ENCODE measurements at places on chromosomes 1 and 21.

- DNase-seq, result no peak
Observed at GRCh38 chr1:54926970-54927369, 40.0 kb upstream of the DHCR24 start.

DNA sequence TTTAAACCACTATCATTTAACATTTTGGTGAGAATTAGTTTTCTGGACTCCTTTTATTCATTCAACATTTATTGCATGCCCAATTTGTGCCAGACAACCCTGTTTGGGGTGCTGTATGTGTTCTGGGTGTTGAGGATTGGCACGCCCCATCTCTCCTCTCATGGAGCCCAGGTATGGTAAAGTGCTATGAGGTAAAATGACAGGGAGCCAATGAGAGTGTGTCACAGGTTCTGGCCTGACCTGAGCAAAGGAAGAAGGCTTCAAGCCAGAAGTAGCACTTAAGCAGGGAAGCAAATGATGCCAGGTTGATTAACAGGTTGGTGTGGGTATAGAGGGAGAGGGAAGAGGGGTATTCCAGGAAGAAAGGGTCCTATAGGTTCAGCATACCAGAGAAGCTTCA is 21.1 kb upstream of the SLC22A15 start:
- no peak for DNase-seq

GRCh38 chr1:46480959-46481646 is 8.5 kb upstream of the DMBX1 start:
- DNase-seq, result no peak

DNA sequence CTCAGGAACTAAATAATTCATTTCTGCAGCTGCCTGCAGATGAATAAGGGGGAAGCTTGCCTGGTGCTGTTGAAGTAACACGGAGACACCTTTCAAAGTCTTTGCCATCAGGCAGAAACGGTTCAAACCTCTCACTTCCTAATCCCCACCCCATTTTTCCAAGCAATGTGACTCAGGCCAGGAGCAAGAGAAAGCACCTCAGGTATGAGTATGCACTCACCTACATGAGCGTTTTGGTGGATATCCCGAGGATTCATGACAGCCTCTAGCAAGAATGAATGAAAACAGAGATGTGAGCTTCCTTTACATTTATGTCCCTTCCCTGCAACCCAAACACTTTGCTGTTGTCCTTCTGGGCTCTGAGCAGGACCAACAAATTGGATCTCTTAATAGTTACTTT is 63.4 kb upstream of the LAX1 start:
- peak; percentile 58 for DNase-seq

GRCh38 chr1:1073743-1074587 is at the start of gene RNF223:
Gene RNF223 (minus strand): TSS chr1:1074306. CDS start chr1:1072566, 1,740 bp downstream.
- DNase-seq, result peak; percentile 75

DNA sequence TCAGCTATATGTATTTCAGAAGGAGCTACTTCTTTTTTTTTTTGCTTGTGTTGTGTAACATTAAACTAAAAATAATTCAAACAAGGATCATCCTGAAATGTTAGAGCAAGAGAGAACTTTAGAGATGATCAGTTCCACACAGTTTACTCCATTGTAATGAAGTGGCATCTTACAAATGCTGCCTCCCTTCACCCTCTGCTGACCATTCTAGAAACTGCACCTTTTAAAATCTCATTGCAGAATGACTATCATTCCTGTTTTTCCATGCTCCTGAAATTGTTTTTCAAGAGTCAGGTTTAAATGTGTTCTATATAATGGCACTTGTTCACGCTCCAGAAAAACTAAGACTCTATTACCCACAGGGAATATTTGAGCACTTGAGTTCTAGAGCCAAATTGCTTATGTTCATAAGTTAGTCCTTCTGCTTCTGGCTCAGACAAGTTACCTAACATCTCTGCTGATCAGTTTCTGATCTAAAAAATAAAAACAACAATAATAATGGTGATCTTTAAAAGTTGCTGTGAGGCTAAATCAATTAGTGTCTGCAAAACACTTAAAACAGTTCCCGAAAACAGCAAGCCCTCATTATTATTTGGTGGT is 21.5 kb upstream of the SLC44A5 start:
- peak; percentile 52 for DNase-seq

All from epithelial cell of esophagus (primary cell).